ENCODE measurements at places on chromosomes 11 and 22.

DNA sequence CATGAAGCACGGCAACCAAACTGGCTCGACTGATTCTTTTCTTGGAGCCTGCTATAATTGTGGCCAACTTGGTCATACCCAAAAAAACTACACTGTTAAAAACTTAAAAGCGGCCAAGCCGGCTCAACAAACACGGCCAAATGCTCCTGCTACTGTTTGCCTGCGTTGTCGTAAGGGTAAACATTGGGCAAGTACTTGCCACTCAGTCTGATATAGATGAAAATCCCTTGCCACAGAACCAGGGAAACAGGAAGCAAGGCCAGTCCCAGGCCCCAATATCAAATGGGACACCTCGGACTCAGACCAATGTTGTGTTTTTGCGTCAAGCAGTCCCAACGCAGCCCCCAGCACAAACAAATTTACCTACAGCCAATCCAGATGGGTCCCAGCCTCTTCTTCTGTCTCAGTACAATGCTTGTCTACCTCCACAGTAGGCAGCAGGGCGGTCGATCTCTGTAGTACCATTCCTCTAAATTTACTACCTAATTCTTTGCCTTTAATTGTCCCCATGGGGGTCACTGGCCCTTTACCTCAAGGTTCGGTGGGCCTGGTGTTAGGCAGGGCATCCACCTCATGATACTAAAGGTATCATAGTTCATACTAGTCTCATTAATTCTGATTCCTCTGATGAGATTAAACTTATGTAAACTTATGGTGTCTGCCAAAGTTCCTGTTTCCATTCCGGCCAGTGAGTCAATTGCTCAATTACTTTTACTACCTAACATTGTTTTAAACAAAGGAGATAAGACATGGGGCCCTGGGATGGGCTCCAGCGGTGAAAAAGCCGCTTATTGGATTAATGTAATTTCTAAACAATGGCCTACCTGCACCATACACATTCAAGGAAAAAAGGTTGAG lies 3.7 kb upstream of the COMT start:
- DNase-seq = no peak

- DNase-seq = peak; percentile 95
Observed at GRCh38 chr11:2533587-2534133, 88.9 kb downstream of the KCNQ1 start.

- DNase-seq = no peak
Observed at GRCh38 chr11:68998390-68998911, 14.6 kb downstream of the MRGPRF start.

DNA sequence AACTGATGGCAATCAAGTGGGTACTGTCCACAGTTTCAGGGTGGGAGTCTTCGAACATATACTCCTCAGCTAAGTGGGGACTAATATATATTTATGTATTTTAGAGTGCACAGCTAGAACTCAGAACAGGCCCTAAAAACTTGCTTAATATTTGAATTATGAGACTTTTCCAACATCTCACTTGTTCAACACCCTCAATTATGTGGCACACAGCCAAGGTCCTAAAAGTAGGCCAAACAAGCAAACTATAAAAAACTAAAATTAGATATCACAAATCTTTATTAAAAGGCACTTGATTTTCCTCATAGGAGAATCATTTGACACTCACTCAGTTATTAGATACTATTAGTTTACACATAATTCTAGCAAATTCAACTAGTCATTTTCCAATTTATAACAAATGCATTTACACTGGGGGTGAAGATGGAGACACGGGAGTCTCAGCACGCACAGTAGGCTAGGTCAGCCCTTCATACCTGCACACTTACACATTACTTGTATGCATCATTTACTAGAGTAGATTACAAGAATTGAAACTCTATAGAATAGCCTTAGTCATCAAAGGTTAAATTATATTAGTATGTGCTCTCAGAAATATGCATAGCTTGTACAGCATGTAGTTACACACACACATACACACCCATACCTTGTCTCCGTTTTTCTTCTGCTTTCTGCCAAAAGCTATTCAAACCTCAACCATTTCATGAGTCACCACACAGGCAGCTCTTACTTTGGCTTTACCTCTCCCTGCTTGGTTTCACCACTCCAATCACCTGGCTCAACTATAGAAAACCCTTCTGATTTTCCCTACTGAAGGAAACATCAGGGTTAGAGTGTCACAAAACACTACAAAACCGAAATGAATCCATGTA lies 171.5 kb downstream of the SBF2 start:
- DNase-seq = peak; percentile 83

DNA sequence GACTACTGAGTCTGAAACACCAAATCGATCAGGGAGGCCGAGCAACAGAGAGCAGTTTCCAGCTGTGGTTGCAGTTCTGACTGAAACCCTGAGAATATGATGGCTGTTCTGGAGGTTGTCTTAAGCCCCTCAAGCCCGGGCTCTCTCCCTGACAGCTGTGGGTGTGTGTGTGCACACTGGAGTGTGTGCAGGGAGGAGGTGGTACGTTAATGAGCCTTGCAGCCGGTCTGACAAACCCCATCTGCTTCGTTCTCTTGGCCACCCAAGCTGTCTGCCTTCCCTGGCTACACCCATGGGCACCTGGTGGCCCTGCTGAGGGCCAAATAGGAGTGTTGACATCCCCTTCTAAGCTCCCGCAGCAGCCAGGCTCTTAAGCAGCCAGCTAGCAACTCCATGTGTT lies 189.8 kb downstream of the KIRREL3 start:
- no peak for DNase-seq

- no peak for DNase-seq
Observed at GRCh38 chr11:113647856-113648255, 58.3 kb downstream of the TMPRSS5 start.

DNA sequence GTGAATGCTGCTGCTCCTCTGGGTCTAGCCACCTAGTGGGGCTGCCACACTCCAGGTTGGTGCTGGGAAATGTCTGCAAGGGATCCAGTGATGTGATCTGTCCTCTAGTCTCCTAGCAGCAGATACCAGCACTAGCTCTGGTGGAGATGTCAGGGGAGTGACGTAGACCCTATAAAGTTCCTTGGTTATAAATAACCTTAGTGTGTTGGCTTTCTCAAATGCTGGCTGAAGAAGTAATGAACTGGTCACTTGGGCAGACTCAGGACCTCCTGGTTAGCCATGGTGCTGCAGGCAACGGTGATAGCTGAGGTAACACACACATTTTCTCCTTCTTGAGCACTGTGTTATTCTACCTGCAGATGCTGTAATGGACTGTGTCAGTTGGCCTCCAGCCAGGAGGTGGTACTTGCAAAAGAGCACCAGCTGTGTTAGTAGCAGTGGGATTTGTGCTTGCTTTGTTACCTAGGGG lies 35.5 kb downstream of the BBOX1 start:
- DNase-seq = no peak

GRCh38 chr22:19764636-19765476 lies 4.3 kb downstream of the TBX1 start:
- no peak for DNase-seq

- peak; percentile 74 for DNase-seq
Observed at GRCh38 chr22:30116362-30117117, 36.3 kb downstream of the HORMAD2 start.

GRCh38 chr11:72174302-72175070 lies 17.5 kb upstream of the FOLR1 start:
- DNase-seq = no peak

DNA sequence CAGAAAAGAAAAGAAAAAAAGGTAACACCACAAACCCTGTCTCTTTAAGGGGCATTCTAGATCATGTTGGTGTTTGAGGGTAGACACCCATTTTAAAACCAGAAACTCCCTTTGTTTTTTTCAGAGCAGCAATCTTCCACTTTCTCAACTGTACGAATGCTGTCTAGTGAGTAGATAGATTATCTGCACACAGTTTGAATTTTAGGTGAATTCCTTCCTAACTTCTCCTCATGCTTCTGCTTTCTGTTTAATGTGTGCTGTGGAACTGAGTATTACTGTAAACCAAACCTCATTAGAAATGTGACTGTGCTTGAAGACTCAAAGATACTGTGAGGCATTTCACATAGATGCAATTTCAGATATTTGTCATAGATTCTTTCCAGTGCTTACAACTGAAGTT lies 102.4 kb downstream of the PRMT3 start:
- no peak for DNase-seq

GRCh38 chr11:15379483-15379882 lies 264.8 kb downstream of the INSC start:
- no peak for DNase-seq

DNA sequence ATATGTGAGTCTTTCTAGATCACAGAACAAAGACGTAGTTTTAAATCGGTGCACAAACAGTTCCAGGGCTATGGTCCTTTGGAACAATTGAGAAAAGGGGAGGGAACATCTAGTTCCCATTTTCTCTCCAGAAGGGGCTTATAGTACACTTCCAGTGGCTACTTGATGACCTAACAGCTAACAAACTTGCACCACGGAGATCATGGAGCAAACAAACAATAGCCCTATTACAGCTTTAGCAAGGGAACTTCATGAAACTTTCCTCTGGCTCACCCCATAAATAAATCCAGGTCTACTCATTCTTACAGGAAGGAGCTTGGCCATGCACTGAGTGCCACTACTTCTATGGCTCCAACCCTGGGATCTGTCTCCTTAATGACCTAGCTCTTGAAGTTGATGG lies 8.3 kb upstream of the FOLR2 start:
- DNase-seq = no peak

GRCh38 chr11:118436639-118437207 lies 431 bp downstream of the KMT2A start:
- peak; percentile 22 for DNase-seq

- DNase-seq = peak; percentile 34
Observed at GRCh38 chr11:19963697-19964387, 196.4 kb downstream of the DBX1 start.

DNA sequence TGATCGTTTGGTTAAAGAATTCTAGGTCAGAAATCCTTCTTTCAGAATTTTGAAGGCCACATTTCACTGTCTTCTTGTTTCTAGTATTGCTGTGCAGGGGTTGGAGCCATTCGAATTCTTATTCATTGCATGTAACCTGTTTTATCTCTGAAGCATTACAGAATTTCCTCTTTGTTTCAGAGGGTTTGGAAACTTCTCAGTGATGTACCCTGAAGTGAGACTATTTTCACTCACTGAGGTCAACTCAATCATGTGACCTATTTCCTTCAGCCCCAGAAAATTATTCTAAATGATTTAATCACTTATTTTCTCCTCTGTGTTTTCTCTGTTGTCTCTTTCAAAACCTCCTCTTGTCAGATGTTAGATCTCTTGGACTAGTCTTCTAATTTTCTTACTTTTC lies 147.8 kb downstream of the ENTHD1 start:
- DNase-seq = no peak

GRCh38 chr11:130522284-130522961 lies 74.0 kb downstream of the ADAMTS15 start:
- DNase-seq = peak; percentile 92

- no peak for DNase-seq
Observed at GRCh38 chr11:119192111-119192510, 6.8 kb downstream of the NHERF4 start.

GRCh38 chr11:5367448-5368074 lies 16.1 kb upstream of the OR51M1 start:
- DNase-seq = peak; percentile 87

DNA sequence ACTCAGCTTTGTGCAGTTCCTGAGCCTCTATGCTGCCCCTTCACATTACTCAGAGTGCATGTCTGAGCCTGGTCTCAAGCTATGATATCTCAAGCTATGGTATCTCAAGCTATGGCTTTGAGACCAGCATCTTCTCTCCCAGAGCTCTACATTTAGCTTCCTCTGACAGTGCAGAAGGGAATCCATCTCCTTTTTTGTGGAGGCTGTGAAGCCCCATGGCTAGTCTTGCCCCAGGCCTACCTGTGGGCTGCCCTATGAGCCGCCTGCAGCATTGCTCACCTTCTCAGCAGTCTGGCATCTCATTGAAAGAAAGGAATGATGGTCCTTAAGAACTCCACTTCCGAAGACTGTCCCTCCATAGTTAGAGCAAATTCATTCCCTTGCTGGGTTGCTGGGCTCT lies 12.6 kb downstream of the PGAP2 start:
- no peak for DNase-seq

GRCh38 chr11:12529793-12530192 lies 144.4 kb upstream of the TEAD1 start:
- DNase-seq = no peak

All from fibroblast of skin of right biceps (primary cell).